ENCODE measurements at places on chromosomes 3 and 15. TPM values are rescaled to one million over a fixed set of nuclear protein-coding genes. Genes with fewer than 3 reads are reported as not detected.

The MITF gene
- total RNA-seq, result 1.4 TPM

The TAGLN3 gene
- not detected for total RNA-seq

The MME gene
- total RNA-seq, result 0.17 TPM

The GLDN gene
- not detected for total RNA-seq

The CNTN4 gene
- total RNA-seq, result not detected

The BFSP2 gene
- not detected for total RNA-seq

The CXCR6 gene
- 13.5 TPM for total RNA-seq

The PPP1R14D gene
- total RNA-seq, result not detected

The ALDH1A2 gene
- total RNA-seq, result 0.62 TPM

The PCOLCE2 gene
- not detected for total RNA-seq

The TRPC1 gene
- total RNA-seq, result 2.8 TPM

The AP3B2 gene
- 0.17 TPM for total RNA-seq

The SPTSSB gene
- 0.08 TPM for total RNA-seq

DNA sequence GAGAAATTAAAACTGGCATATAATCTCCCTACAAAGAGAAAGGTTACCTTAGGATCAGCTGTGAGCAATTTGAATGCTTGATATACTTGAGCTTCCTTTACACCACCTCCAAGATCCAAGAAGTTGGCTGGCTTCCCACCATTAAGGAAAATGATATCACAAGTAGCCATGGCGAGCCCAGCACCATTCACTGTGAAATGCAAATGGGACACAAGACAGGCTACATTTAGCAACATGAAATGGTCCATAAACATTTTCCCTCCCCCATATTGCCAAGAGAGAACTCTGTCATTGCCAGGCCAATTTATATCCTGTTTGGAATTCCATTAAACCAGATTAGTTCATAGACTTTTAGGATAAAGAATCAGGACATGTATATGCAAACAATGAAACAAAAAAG lies 158.7 kb downstream of the SUCLG2 start:
- DNase-seq, result no peak

- DNase-seq, result no peak
Observed at GRCh38 chr15:48596415-48596814, 49.1 kb downstream of the FBN1 start.

DNA sequence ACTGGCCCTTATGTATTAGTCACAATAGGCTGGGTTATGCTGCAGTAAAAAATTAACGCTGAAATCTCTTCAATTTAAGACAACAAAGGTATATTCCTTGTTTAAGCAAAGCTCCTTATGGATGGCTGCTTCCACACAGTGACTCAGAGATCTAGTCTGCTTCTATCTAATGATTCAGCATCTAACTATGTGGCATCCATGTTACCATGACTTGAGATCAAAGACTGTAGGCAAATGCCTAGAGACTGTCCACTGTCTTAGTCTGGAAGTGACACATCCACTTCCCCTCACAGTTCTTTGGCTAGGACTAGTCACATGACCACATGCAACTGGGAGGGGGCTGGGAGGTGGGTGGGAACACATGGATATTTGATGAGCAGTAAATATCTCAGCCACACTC lies 61.3 kb upstream of the PSMD6 start:
- no peak for DNase-seq

- no peak for DNase-seq
Observed at GRCh38 chr3:25457671-25458419, 29.8 kb downstream of the RARB start.

- no peak for DNase-seq
Observed at GRCh38 chr3:106619-107018, 89.9 kb upstream of the CHL1 start.

DNA sequence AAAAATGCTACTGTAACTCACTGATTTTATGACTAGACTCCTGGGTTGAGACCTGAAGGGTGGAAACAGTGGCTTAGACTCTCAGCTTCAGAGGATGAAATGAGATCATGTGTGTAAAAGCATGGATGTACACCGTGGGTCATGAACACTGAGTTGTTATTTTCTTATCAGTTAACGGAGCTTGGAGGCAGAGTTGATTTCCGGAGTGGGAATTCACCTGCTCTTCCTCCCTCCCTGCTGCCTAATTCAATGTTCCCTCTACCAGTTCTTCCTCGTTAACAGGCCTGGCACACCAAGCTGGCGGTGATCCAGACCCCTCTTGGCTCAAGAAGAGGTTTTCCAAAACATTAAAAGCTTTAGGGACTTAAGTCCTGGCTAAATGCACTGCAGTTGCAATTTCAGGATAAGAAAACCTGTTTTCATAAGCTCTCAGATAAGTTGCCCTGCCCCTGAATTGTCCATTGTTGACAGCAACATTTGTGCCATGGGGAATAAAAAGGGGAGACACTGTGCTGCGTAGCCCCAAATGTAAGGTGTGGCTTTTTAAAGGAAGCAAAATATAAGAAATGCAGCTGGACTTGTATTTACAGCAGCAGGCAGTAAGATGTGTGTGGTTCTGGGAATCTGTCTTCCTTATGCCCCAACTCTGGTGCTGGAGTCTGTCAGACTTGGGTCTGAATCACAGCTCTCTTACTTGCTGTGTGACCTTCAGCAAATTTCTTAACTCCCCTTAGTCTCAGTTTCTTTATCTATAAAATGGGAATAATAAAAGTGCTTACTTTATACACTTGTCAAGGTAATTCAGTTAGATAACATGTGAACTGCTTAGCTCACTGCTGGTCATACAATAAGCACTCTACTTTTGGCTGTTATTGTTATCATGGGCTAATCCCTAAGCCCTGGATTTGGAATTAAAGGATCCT lies 9.9 kb downstream of the PDIA5 start:
- no peak for DNase-seq

DNA sequence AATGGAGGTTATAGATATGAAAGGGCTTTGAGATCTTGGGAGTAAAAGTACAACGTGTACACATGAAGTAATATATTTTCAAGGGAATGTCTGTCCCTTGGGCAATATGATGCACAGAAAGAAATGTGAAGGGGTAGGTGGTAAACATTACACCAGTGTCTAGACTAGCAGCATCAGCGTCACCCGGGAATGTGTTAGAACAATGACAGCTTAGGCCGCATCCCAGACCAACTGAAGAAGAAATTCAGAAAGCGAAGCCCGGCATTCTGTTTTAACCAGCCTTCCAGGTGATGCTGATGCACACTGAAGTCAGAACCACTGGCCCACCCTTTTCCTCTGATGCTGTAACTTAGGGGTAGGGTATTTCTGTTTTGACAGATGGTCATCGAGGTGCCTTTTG lies 6.3 kb downstream of the INAFM2 start:
- DNase-seq, result no peak

GRCh38 chr15:82537351-82537908 lies 2.8 kb downstream of the RPS17 start:
- DNase-seq, result no peak

DNA sequence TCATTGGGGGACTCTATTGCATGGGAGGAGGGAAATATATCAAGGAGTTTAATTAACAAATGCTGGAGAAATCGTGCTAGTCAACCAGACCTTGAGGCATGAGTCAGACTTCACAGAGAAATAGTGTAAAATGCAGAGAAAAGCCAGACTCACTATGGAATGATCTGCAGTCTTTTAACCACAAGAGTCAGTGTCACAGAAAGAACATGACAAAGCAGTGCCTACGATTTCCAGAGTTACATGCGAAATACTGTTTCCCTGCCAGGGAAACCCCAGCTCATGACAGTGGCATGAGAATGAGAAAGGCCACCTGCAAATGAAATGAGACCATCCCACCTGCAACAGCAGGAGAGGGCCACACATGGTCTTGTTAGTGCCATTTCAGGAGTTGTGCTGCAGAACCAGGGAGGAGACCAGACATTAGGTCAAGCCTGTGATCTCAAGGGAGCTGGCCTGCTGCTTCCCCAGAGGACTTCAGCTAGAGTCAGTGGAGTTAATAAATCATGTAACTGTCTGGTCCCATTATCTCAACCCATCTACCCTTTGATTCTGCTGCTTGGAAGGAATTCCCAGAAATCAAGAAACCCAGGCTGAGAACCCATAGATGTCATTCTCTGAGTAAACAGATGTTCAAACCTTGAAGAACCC lies 79.0 kb downstream of the ERC2 start:
- no peak for DNase-seq

- DNase-seq, result no peak
Observed at GRCh38 chr3:74531491-74531890, 83.0 kb downstream of the CNTN3 start.

DNA sequence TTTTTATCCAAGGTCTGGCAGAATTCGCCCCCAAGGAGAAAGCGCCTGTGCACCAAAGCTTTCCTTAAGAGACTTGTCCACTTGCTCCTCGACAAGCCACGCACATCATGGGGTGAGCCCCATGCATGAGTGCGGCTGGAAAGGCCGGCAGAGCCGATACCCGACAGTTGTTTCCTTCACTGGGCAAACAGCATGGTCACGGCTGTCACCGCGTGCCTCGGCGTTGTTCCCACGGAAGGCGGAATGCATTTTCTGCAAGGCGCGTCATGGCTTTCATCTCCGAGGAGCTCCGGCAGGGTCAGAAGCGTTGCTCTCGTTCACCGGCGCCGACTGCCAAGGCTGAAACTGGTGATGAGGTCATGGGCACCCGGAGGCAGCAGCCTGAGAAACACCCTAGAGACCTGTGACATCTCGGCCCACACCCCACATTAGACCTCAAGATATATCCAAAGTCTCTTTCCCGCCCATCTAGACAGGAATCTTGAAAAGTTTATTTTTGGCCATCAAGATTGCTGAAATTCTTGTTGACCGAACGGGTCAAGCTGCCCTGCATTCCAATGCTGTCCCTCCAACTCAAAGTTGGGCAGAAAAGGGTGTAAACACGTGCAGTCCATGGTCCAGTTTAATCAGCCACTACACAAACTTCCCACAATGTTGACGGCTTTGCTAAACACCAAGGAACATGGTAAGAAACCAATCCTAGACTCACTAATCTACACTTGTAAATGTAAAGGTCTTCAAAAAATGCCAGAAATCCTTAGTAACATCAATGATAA lies 604 bp upstream of the TJP1 start:
- no peak for DNase-seq

DNA sequence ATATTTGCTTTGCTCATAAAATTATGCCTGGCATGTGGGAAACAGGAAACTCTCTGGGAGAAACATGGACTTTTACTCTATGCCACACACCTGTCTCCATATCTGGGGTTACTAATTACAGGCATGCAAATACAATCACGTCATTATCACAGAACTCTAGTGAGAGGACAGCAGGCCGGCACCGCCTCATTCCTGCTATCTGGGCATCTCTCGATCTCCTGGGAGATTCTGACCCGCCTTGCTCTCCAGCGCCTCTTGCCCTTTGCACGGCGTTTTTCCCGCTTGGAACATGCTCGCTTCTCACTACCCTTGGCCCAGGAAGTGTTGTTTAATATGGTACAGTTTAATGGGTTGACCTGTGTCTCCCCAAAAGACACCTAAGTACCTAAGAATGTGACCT lies 45.4 kb upstream of the PARL start:
- DNase-seq, result no peak

- no peak for DNase-seq
Observed at GRCh38 chr3:179660872-179661271, 8.0 kb downstream of the USP13 start.

DNA sequence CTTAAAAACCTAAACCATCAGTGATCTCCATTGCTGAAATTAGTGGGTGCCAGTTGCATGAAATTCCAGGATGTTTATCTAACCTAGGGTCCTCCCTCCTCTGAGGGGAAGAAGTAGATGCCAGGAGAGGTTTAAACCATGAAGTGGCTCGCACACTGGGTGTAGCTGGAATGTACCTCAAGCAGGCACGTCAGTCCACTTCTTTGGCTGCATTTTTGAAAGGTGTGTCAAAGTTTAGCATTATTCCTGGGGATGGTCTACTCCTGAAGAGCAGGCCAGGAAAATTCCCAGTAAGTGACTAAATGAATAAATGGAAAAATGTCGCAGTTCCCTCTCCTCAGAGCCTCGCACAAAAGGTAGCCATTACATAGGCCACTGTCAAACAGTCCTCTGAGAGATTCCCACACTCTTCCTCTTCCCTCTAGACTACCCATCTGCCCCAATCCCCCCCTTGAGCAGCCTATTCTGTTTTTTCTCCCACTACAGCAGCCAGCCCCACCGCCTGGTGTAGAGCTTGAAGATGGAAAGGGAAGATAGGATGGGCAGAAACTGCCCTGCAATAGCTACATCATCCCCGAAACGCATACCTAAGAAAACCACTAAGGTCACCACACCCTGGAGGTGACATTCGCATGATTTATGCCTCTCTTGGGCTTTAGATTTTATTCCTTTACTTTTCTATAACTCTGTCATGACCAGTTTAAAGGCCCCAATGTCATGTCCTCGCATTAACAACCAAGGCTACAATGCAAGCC lies 655 bp upstream of the TMOD3 start:
- no peak for DNase-seq

DNA sequence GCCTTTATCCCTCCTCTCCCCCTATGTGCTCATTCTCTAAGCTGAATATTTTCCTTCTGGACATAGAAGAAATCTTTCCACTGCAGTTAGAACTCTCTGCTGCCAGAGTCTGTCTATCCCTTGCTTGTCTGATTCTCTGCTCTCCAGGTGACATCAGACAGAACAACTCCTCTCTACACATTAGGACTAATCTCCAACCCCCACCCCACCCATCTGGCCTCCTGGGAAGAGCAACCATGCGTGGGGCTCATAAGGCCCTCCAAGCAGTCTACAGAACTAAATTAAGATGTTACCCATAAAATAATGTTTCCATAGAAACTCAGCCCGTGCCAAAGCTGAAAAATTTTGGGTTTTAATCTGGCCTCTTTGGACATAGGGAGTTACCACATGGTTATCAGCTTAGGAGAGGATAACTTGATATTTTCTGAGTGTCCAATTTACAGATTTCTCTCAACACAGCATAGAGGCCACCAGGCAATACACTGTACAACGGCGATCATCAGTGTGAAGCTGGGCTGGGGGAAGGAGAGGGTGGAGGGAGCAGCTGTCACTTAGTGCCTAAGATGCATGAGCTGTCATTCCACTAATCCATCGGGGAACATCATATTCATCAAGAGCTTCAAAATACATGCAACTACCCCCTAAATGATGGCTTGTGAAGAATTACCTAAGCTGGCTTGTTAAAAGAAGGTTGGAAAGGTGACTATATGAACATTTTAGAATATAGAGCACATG lies 199.4 kb downstream of the CLSTN2 start:
- no peak for DNase-seq

- no peak for DNase-seq
Observed at GRCh38 chr3:16907243-16907642, 22.5 kb downstream of the PLCL2 start.

DNA sequence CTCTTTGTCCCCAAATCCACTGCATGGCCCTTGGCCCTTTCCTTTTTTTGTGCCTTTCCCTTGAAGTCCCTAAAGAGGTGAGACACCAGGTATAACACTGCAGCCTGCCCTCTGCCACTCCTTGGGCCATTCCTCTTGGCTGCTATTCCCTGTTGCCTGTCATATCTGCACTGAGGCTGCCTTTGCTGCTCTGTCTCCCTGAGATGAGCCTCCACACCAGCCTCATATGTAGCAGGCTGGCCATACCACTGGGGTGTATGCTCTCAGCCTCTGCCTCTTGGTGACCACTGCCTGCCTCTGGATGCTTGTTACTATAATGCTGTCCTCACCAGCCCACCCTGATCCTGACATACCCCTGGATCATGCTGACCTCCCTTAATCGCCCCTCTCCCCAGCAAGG lies 252.0 kb downstream of the CLSTN2 start:
- DNase-seq, result no peak
